ENCODE measurements at places on chromosomes 12 and 14.

DNA sequence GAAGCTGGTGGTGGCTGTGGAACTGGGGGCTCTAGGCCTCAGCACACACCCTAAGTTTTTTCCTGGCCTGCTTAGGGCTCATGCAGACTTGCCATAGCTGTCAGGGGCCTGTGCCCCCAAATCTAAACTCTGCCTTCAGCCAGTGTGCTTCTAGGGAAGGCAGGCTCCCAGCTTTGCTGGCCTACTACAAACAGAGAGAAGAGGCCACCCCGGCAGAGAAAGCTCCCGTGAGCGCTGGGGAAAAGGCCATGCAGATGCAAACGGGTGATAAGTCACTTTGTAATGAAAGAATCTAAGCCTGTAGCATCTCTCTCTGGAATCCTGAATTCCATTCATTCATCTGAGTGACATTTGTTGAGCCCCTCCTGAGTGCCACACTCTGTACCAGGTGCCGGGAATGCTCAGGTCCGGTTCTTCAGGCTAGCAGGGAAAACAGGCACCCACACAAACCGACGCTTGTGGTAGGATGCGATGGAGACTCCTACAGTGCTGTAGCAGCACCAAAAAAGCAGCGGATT, 29.9 kb downstream of the JDP2 start:
- no peak for DNase-seq

- DNase-seq: no peak
Measured at GRCh38 chr12:91618281-91618680, 435.7 kb upstream of the DCN start.

GRCh38 chr14:63982156-63982555, 129.4 kb downstream of the SYNE2 start:
- DNase-seq: no peak

DNA sequence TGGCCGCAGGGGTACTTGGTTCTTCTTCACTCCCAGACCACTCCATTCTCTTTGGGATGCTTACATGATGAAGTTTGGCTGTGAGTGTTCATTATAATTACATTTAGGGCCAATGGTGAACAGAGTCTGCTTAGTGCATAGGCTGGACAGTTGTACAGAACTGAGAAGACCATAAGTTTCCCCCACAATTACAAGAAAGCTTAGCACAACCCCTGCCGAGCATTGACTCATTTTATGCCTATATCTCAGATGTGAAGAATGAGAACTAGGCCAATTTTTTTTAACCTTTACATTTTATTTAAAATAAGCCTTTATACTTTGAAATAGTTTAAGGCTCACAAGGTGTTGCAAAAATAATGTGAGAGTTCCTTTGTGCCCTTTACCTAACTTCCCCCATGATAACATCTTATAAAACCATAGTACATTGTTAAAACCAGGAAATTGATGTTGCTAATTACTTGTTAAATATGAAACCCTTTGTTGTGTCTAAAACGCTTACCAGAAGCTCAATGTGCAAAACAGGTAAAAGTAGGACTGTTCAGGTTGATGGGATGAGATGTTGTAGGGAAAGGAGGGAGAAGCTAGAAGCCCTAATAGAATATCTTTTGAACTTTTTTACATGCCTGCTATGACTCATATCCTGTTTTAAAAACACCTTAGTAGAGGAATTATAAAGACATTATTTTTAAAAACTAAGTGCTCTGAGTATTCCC, 47.2 kb downstream of the ALDH1L2 start:
- DNase-seq: no peak
